Lung microvascular endothelial cell (primary cell): ENCODE measurements at places on chromosomes 1 and 21.
A peak's percentile ranks its signal among the peaks of the same experiment; 100 is the strongest.

GRCh38 chr1:65317866-65318653 lies 8.7 kb downstream of the DNAJC6 start:
- DNase-seq = no peak

- peak; percentile 24 for DNase-seq
These were observed 52.7 kb upstream of the GRHL3 start for GRCh38 chr1:24266398-24266941.

DNA sequence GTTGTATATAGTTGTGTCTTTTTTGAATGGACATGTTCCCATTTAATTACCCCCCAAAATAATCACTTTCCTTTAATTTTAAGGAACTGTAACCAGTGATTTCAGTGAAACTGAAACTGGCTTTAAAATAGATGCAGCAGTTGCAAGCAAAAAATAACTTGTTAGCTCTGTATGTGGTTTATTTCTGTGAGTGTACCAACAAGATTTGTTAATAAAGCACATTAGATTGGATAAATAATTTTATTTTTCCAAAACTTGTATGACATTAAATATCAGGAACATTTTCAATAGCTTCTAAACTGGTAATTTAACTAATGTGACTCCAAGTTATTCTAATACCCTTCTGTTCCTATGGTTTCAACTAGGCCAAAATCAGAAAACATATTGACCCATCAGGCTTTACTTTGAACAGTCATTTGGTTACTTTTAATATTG lies 184.3 kb upstream of the CACYBP start:
- no peak for DNase-seq

DNA sequence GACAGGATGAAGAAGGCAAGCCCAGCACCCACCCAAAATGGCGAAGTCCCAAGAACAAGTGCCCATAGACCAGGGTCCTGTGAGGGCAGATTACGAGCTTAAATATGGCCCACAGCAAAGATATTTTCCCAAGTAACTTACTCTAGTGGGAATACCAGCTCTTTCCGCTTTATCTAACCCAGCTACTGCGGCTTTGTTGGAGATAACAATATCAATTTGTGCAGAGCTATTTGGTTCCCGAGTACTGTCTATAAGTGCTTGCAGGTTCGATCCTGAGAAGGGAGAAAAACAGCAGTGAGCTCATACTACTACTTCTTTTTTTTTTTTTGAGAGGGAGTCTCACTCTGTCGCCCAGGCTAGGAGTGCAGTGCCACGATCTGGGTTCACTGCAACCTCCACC lies 14.3 kb upstream of the DNAJC28 start:
- DNase-seq = no peak

DNA sequence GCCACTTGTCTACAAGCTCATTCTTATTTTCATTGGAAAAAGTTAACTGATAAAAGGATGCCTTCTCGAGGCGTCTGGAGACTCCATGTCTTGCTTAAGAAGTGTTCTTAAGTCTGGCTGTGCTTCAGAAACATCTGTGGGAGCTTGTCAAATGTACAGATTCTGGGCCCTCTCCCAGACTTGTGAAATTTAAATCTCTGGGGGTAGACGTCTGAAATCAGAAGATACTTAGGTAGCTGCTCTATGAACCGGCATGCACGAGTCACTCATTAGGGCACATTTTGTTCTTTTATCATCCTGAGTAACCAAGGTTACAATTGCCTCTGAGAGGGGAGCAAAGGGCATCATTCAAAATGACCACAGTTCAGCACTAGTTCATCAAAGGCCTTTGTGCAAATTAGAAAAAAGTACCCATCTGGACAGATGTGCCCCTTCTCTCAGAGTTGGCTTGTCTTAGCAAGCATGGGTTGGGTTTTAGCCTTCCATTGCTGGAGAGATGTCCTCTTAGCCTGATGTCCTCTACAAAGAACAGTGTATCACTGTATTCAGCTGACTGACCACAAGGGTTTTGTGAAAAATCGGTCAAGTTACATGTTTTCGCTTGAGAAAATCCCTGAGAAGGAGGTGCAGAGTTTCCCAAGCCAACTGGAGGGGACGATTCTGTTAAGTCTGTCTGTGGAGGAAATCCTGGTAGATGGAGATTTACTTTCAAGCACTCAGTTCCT lies 156.9 kb downstream of the ASTN1 start:
- no peak for DNase-seq

GRCh38 chr1:62280150-62280549 lies 39.1 kb downstream of the KANK4 start:
- no peak for DNase-seq

GRCh38 chr1:50492142-50492541 lies 68.9 kb upstream of the DMRTA2 start:
- no peak for DNase-seq

DNA sequence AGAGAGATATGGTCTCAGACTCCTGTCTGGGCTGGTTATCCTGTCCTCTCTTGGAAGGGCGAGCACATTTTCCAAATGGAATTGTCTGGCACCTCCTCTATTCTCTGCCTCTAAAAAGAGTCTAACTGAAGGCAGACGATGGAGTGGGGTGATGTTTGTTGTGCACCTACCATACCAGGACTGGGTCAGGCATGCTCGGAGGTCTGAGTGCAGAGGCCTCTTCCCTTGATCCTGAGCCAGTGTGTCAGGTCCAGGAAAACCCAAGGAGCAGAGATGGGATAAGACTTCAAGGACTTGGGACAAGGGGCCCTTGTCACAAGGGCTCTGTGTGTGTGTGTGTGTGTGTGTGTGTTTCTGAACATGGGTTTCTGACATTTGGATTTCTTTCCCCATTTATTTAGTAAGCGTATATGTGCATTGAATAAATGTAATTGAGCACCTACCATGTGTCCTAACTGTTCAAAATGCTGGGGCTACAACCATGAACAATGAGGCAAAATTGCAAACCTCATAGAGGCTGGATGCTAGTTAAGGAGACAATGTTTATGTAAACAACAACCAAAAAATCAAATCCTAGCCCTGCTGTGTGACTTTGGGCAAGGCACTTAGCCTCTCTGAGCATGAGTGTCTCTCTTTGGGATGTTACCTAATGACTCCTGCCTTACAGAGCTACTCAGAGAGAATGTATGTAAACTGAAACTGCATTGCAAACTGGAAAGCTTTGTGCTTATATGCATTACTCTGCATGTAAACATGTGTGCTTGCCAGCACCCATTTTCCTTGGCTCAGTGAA lies 276.3 kb downstream of the FOXD2 start:
- no peak for DNase-seq

DNA sequence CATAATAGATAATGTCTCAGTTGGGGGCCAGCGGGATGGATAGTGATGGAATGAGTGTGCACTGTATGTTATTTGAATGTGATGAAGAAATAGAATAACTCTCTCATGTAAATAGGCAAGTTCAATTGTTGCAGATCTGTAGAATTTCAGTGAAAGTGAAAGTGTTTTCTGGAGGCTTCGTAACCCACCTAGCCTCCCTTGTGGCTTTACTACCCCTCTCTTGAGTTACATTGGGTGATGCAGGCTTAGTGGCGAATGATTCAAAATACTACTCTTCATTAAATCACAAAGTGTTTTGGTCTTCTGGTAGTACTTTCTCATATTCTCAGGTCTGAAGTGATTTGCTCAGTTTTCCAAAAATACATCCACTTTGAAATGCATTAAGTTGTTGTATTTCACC lies 411.9 kb downstream of the ZP4 start:
- DNase-seq = no peak

- peak; percentile 78 for DNase-seq
These were observed 1.3 kb downstream of the RIT1 start for GRCh38 chr1:155909894-155910293.

GRCh38 chr1:61259379-61260148 lies 177.2 kb downstream of the NFIA start:
- DNase-seq = no peak

- no peak for DNase-seq
These were observed 55.4 kb downstream of the STUM start for GRCh38 chr1:226603858-226604559.

DNA sequence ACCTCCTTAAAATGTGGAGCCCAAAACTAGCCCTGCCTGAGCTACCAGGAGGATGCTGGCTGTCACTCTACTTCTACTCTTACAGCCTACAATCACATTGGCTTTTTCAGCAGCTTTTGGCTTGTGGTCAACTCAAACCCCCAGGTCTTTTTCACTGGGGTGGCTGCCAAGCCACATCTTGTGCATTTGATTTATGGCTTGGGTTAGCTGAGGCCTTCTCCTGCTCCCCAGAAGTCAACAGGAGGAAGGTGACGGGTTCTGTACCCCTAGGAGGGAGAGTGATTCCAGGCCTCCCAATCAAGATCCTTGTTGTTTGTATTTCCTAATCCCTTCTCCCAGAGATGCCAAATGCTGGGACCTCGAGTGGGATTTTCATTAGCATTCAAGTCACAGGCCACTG lies 124.3 kb downstream of the LACTBL1 start:
- no peak for DNase-seq

GRCh38 chr1:10832703-10833102 lies 36.3 kb upstream of the CASZ1 start:
- no peak for DNase-seq

DNA sequence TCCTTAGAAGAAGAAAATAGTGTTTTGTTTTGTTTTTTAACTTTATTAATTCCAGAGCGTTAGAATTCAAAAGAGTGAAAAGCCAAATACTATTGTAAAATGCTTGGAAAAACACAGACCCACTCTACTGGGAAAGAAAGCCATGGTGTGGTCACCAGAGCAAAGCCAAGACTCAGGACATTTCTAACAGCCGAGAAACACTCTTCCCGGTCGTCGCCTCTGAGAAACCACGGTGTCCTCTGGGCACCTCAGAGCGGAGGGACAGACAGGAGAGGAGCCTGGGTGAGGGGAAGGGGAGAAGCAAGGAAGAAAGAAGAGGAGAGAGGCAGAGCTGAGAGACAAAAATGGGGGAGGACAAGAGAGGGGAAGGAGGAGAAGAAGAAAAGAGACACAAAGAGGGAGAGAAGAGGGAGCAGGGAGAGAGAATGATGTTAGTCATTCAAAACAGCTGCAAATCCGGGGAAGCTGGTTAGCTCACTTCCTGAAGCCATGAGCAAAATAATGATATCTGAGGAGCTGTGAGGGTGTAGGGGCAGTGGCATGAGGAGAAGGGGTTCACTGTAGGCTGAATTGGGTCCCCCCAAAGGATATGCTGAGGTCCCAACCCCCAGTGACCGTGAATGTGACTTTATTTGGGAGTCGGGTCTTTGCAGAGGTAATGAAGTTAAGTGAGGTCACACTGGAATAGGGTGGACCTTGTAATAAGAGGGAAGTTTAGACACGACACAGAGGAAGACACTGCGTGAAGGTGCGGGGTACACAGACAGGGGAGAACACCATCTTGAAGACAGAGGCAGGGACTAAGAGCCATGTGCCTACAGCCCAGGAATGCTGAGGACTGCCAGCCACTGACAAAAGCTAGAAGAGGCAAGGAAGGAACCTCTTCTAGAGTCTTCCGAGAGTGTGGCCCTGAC lies 58.2 kb upstream of the DMRTB1 start:
- DNase-seq = peak; percentile 19

DNA sequence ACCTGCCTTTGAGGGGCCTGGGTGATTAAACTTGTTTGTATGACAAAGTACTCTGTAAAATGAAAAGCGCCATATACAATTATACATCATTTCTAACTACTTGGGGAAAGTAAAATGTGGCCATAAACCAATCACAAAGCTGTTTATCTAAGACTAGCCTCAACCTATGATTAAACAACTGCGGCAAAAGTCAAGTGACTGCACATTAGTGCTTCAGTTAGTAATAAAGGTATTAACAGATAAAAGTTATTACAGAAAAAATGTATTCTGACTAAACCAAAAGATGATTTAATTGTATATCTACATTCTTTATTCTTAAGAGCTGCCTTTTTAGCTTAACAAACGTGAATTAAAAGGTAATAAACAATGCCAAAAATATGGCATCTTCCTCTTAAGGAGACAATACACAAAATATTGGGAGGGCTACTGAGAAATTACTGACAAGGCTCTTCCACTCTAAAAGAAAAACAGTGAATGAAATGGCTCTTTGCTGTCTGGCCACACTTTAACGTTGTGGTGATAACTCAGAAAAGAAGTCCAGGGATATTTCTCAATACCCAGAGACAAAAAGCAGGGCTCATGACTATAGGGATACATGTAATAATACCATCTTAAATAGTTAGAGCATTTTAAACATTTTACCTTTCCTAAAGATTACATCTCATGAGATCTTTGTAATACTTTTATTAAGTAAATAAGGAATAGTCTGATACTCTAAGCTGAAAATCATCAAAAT lies 8.6 kb downstream of the ARHGAP29 start:
- no peak for DNase-seq

DNA sequence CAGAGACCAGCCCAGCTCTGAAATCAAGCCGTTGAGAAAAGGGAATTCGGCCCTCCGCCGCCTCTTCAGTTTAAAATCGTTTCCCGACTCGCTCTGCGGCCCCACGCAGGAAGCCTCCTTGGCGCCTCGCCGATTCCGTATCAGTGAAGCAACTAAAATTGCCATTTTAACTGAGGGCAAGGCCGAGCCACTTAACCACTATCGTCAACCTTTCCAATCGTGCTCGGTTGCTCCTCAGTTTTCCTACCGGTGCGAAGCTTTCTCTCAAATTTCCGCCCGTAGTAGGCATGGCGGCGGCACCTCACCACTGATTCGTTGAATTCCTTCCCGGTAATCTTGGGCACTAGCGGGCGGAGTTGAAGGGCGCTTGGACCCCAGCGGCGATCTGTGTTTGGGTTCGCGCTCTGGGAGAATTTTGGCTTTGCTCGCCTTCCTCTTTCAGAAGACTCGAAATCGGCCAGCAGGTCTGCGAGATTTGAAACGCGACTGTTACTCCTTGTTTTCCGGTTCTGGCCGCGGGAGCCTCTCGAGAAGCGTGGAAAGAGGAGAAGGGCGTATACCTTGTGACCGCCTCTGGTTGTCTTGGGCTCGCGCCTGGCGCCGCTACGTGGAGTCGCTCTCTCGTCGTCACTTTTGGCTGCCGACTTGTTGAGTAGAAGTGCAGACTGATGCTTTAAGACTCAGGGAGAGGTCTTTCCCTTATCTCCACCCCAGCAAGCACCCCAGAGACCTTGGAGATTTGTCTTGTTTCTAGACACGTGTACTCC lies at the start of the genes CENPL and DARS2:
Gene CENPL, minus strand, starts transcription at position 569 of the 767 bp plus-strand sequence. CDS start 13,584 bp downstream, outside the sequence.
Gene DARS2, plus strand, starts transcription at position 359 of the 767 bp plus-strand sequence. CDS start 557 bp downstream, outside the sequence.
- peak; percentile 99 for DNase-seq

- peak; percentile 44 for DNase-seq
These were observed 47.7 kb downstream of the ZNF644 start for GRCh38 chr1:90973897-90974798.

DNA sequence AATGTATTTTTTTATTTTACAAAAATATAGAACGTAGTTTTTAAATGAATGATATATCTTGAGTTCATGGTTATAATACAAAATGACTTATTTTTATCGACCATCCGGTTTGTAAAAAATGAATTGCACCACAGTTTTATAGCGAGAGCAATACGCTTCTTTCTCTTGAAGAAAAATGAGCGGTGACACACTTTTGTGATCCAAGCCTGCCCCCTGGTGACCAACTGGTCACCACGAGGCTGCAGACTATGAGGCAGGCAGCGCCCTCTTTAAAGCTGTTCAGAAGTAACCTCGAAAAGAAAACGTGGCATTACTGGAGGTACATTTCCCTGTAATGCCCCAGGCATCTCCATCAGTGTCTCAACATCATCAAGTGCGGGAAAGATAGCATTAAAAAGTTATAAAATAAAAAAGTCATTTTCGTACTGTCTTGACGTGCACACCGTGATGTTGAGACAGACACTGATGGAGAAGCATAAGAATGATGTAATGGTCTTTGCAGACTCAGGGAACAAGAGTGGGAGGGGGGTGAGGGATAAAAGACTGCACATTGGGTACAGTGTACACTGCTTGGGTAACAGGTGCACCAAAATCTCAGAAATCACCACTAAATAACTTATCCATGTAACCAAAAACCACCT lies 734.2 kb upstream of the ADAMTS5 start:
- DNase-seq = peak; percentile 79

GRCh38 chr1:156865865-156866248 lies 5.2 kb downstream of the NTRK1 start:
- DNase-seq = no peak
